ENCODE measurements at places on chromosomes 2 and 18. TPM values are rescaled to one million over a fixed set of nuclear protein-coding genes. Genes with fewer than 3 reads are reported as not detected.

LINC00305 gene
- total RNA-seq = not detected

DNA sequence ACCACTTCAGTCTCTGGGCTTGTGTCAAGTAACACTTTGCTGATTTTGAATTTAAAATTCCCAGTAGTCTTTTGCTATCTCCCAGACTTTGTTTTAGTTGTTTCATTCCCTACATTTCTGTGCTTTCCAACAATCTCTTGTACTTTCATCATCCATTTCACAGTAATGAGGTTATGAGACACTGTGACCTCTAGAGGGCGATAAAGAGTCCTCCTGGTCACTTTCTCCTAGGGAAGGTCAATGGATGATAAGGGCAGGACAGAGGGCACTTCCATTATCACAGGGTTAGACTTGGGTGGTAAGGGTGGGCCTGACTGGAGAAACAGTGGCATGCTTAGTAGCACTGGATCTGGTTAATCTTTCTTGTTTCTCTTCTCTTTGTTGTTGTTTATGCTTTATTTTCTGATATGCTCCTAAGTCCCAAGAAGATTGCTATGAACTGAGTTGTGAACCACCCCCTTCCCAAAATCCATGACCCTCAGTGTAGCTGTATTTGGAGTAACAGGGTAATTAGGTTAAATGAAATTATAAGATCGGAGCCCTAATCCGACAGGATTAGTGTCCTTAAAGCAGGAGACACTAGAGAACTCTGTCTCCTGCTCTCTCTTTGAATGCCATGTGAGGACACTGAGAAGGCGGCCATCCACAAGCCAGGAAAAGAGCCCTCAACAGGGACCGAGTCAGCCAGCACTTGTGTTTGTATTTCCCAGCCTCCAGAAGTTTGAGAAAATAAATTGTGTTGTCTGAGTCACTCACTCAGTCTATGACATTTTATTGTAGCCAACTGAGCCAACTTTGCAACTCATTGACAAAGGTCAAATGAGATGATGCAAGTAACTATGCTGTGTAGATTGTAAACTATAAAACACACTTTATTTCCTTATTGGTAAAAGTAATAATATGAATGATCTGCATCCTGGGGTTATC is 779.2 kb downstream of the CNTNAP5 start:
- ATAC-seq = no peak

- ATAC-seq = no peak
These were observed 128.3 kb upstream of the FSIP2 start for GRCh38 chr2:185610301-185610700.

- peak; percentile 49 for ATAC-seq
These were observed 109.1 kb upstream of the CTDP1 start for GRCh38 chr18:79570266-79571201.

GRCh38 chr2:203399031-203399430 is 70.8 kb downstream of the ABI2 start:
- no peak for ATAC-seq

All from motor neuron (in vitro differentiated cells).